ENCODE measurements at places on chromosomes 16 and 17.

DNA sequence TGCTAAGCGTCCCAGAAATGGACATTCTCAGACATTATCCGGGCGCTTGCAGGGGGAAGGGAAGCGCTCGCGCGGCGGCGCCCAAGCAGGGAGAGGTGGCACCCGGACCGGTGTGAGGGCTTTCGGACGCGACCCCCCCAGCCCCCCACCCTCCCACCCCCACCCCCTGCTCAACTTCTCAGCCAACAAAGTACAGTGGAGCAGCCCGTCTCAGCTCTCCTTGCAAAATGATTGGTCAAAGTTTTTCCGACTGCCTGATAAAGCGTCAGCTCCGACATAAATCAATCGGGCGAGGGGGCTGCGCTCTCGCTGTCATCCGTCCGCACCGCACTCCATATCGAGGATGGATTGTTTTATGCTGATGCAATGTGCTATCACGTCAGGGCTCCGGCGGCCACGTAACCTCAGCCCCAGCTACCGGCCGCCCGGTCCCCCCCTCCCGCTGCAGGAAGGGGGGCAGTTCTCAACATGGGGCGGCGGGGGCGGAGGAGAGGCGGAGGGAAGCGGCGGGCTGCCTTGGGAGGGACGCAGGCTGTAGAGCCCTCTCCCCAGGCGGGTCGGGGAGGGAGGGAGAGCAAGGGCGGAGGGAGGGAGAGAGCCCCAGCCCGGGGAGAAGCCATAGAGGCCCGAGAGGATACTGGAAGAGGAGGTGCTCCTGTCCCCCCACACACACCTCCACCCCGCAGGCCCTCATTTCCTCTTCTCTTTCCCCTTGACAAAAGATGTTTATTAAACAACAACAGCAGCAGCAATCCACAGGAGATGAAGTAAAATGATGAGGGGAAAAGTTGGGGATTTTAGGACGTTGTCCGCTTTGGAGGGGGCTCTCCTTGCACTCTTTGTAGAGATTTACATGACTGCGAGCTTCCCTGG, at the start of gene HOXB9:
HOXB9 (minus strand) TSS at position 114 of the 873 bp plus-strand sequence; CDS start at position 25, 89 bp downstream.
- no peak for DNase-seq

DNA sequence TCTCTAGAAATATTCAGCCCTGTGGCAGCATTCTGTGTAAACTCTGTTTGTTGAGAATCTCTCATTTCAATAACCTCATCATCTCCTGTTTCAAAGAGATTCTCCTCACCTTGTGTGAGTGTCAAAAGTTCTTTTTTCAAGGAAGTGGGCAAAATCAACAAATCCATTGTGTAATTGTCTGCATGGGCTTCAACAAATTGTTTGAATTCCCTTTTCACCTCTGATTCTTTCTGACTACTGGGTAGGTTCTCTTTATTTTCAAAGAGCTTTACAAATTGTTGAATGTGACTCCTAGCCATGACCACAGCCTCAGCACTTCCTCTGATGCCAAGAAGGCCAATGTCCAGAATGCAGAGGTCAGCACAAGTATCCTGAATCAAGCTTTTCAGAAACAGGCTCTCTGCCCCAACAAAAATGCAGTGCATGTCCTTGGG, 48.0 kb downstream of the N4BP1 start:
- DNase-seq, result no peak

- no peak for DNase-seq
Observed at GRCh38 chr16:30567160-30567990, 4.1 kb downstream of the ZNF688 start.

DNA sequence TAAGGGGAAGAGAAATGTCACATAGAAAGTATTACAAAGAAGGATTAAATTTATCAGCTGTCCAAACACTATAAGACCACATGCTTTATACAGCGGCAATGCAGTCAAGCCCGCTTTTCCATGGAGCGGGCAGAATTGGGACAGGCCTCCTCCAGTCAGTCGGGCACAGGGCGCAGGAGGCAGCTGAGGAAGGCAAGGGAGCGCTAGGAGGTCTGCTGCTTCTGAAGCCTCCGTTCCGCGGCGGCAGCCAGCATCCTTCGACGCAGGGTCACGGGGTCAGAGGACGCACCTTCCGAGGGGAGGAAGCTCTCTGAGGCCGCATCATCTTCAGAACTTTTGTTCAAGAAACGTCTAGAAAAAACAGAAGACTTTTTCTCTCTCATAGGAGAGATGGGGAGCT, 62.6 kb downstream of the AMFR start:
- no peak for DNase-seq

DNA sequence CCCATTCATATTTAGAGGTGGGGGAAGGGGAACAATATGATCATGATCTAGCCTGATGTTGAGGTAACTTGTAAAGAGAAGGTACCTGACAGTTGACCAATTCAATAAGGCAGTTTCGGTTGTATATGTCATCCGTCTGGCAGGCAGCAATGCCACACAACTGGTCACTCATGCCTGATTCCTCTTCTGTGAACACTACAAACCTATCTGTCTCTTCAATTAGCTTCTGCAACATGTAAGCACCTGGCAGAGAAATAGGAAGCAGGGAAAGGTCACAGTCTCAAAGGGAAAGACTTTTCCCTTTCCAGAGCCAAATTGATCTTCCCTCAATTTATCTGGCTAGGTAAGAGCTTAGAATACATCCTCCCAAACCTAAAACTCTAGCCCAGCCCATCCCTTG, 10.2 kb upstream of the RSKR start:
- no peak for DNase-seq

DNA sequence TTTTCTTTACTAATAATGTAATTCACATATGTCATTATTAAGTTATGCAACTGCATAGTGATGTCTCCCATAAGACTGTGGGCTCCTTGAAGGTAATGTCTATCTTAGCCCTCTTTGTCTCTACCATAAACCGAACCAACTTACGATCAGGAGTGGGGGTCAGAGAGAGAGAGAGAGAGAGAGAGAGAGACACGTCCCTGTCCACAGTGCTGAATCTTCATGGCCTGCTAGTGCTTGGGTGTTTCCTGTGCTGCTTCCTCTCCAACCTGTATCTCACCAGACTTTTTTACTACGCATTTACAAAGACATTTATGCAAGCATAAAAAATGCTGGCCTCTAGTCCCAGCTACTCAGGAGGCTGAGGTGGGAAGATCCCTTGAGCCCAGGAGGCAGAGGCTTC, 52.2 kb upstream of the HAPSTR1 start:
- no peak for DNase-seq

DNA sequence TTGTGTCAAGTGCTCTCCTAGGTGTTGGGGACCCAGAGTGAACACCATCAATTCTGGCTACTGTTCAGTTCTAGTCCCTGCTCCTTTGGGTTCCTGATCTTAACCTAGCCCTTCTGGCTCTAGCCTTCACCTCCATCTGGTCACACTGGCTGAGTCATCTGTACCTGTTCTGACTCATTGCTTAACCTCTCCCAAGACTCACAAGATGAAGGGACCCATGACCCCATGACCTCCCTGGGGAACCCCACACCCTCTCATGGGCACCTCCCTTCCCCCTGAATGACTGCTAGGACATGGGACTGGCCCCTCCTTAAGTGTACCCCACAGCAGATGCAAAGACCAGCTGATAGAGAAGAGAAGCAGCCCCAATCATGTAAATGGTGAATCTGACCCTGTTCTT, 345.8 kb upstream of the CDH5 start:
- DNase-seq, result no peak

- no peak for DNase-seq
Observed at GRCh38 chr16:56262551-56263245, 71.4 kb downstream of the GNAO1 start.

- no peak for DNase-seq
Observed at GRCh38 chr16:11665071-11665491, 3.2 kb upstream of the SNN start.

DNA sequence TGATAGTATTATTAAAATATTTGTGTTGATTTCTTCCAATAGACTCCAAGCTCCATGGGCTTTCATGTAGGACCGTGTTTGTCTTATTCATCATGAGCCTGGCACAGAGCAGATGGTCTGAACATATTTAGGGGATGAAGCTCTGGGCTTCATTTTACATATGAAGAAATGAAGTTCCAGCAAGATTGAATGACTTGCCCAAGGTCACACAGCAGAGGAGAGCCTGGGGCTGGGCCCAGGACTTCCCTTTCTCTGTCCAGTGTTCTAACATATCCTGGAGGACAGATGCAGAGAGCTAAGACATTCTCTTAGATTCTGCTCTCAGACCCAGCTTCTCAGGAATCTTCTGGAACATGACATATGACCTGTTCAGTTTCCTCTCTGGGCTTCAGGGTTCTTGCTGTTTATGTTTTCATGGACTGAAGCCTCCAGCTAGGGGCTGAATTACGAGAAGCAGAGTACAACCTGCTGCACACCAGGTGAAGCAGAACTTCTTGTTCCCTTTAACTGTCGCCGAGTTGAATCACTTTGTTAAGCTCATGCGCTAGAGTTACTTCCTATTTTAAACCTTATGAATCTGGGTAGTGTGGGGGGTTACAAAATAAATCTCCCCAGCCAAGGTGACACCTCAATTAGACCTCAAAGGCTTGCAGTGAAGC, 53.6 kb downstream of the GPRC5B start:
- DNase-seq, result no peak

DNA sequence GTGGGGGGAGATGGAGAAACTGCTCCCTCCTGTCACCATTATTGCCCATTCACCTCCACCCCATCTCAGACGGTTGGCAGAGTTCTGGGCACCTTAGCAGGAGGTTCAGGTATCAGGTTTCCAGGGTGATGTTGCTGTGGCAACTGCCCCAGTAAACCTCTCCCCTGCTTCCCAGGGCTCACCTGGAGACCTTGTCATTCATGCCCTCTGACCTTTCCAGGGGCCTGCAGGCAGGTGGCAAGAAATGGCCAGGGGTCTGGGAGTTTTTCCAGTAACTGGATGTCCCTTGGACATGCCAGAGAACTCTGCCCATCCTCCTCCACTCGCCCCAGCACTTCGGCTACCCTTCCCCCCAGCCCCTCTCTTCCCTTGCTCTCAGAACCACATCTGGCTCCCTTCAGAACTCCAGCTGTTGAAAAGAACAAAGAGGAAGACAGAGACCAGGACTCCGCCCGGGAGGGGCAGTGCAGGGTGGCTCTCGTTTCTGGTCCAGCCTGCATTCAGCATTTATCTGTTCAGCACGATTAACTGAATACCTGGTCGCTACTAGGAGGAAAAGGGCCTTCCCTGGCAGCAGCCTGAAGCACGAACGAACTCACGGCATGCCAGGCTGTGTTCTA, 8.5 kb downstream of the MLLT6 start:
- no peak for DNase-seq

DNA sequence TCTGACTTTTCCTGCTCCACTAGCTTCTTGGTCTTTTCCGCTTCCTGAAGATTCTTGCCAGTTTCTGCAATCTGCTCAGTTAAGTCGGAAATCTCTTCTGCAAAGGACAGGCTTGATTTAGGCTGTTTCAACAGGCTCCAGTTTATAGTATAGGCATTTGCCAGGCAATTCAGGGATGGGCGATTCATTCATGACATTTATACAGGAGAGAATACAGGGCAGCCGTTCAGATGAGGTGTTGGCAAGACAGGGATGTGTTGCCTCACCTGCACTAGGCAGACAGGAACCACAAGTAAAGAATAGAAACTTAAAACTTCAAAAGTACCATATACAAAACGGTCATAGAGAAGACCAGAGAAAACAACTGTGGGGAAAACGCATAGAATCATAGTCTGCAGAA, 61.7 kb downstream of the MYH13 start:
- DNase-seq, result no peak

DNA sequence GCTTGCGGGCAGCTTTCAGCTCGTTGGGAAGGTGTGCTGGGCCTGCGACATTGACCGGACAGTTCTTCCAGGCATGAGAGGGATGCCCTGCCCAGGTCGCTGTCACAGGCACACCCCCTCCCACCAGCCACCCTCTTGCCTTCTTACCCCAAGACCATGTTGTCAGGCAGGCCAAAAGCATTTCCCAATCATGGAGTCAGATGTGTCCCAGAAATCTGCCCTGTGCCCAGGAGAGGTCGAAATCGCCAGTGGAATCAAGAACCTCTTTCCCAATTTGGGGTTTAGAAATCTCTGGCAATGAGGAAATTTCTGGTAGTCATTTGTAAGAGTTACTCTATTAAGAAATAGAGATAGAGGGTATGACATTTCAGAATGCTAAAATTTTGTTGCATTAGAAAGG, 177.1 kb downstream of the RAB11FIP4 start:
- no peak for DNase-seq

- peak; percentile 24 for DNase-seq
Observed at GRCh38 chr16:69820926-69821541, 58.9 kb downstream of the WWP2 start.

DNA sequence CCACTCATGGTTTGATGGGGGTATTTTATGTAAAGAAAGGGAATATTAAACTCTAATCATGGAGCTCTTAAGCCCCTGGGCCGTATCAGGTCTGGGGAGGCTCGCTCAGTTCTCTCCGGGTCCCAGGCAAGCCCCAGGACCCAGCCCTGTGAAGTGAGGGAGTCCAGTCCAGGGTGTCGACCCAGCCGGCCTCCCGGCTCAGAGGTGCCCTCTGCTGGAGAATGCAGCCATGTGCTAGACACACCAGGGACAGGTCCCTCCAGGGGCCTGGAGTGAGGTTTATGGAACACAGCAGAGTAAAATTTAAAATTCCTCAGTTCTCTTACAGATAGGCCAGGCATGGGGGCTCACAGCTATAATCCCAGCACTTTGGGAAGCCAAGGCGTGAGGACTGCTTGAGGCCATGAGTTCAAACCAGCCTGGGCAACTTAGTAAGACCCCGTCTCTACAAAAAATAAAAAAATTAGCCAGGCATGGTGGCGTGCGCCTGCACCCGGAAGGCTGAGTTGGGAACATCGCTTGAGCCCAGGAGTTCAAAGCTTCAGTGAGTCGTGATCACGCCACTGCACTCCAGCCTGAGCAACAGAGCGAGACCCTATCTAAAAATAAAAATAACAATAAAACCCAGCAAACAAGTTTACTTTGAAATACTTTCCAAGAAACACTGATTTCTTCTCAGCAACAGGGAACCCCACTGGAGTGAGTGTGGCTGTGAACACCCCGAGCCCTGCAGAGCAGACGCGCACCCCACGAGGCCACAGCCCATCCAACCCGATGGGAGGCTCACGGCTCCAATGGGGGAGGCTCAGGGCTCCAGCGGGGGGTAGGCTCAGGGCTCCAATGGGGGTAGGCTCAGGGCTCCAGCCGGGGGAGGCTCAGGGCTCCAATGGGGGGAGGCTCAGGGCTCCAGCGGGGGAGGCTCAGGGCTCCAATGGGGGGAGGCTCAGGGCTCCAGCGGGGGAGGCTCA, 72.2 kb downstream of the ZNF778 start:
- no peak for DNase-seq

- no peak for DNase-seq
Observed at GRCh38 chr17:1555651-1556471, 6.7 kb downstream of the PITPNA start.

GRCh38 chr16:46911650-46912049, 27.5 kb downstream of the GPT2 start:
- no peak for DNase-seq

- DNase-seq, result no peak
Observed at GRCh38 chr16:50521246-50521900, 26.8 kb upstream of the NKD1 start.

Data from BJ (cell line).